OCI-M1 (cell line): ENCODE measurements at places on chromosomes 6 and 20.

- no peak for DNase-seq
Observed at GRCh38 chr6:17385660-17386059, 7.7 kb upstream of the CAP2 start.

DNA sequence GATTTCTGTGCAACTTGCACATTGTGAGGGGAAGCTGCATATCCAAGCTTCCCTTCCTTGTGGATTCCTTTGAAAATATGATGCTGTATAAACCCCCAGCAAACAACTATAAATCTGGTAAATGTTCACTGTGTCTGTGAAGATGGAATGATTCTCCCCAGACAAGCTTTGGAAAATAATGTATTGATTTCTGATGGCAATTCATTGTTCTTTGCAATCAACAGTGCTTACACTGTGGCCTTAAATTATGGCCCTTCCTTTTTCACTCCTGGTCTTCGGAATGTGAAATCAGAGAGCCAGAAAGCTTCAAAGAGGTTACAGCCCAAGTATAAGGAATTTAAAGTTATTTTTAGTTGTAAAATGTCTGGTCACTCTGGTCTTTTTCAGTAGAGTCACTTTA is 308.8 kb downstream of the CBLN4 start:
- no peak for DNase-seq

DNA sequence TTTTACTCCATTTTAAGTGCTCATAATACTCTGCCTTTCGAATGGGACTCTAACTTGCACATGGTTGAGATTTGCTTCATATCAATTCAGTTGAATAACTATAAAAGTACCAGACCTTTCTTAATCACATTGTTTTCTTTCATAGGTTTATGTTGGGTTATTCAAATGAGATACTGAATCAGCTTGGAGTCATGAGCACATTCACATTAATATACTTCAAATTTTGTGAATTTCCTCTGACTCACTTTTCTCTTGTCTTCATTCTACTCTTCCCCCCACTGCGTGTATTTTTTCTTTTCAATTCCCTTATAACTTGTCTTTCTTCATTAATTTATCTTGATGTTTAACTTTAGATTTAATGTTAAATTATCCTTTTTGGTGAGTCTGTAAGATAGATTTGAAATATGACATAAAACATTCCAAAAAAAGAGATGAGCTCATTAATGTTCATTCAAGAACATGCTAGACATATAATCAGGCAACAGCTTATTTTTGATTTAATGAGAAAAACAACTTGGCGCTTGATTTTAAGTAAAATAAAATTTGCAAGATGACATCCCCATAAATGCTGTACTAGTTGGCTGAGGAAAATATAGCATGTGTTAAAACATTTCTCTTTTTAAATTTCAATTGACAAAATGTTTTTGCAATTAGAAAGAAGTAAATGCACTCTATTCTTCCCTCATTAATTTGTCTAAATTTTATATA is 736.0 kb downstream of the CD109 start:
- DNase-seq = no peak

DNA sequence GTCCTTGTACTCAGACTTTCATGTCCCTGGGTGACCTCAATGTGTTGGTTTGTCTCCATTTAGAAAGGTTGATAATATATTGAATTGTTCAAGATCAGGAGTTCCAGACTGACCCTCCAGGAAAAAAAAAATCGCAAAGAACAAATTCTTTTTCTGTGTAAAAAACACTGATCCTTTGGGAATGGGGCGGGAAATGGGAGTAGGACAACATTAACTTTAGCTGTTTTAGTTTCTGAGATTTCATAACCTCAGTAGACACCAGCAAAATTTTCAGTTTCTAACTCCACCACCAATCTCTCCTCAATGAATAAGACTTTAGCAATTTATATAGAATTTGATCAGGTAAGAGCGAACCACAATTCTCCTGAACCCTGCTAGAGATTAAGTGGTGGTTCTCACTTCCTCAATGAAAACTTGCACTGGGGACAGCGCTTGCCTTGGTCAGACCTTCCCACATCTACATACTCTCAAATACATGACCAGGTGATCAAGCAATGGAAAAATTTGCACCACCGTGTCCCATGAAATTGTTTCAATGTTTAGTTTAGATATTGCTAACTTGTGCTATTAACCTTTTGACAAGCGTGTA is 231.2 kb upstream of the PLN start:
- no peak for DNase-seq

- DNase-seq = no peak
Observed at GRCh38 chr20:46816886-46817638, 77.6 kb upstream of the EYA2 start.

- DNase-seq = no peak
Observed at GRCh38 chr6:26103141-26103769, 16.0 kb downstream of the HFE start.

DNA sequence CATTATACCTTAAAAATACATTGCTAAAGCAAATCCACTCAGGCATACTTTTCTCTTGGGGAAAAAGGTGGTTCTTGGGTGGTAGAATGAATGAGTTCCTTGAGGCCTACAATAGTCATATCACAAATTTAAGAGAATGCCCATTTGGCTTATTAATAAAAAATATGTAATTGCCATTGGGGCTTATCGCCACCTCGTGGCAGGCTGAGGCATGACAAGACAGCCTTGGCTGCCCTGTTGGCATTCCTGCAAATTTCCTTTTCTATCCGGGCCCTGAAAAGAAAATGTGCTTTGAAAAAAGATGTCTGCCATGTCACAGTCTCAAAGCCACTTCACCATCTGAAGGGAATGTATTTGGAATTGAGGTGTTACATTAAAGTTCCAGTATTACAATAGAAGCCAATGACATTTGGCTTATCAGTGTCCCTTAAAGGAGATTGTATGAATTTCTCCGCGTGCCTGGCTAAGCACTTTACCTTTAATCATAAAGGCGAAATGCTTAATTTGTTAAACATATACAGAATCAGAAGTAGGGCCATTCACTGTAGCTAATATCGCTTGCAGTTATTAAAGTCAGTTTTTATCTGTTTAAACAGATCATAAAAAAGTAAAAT is 188.3 kb upstream of the ZFP64 start:
- peak; percentile 43 for DNase-seq

GRCh38 chr6:24997905-24998304 is 62.1 kb upstream of the RIPOR2 start:
- no peak for DNase-seq

DNA sequence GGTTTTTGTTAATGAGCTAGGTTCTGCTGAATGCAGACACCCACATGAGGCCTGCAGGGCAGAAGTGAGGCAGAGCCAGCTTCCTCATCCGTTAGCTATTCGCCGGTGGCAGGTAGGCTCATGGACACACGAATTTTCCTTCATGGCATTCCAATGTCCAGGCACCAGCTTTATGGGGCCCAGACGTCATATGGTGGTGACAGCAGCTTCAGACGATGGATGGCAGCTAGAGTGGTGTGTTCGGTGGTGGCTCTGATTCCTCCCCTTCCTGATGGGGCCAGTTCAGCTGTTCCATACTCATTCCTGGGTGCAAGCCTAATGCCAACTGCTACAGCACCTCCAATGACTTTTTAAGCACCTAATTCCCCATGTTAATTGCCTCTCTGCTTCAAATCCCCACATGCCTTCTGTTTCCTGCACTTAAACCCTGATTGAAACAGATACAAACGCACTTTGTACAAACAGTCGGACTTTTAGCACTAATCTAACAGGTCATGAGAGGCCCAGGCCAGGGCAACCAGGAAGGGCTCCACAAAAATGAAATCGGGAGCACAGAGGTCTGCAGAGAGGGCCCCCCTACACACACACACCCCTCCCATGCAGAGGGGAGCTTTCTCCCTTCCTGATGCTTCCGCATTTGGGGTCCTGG is 35.7 kb upstream of the MLN start:
- no peak for DNase-seq

GRCh38 chr20:7136886-7137285 is 369.4 kb downstream of the BMP2 start:
- no peak for DNase-seq

GRCh38 chr6:5059036-5059896 is 25.9 kb upstream of the PPP1R3G start:
- no peak for DNase-seq

GRCh38 chr6:98041056-98041455 is 758.0 kb upstream of the MMS22L start:
- no peak for DNase-seq

GRCh38 chr20:41534170-41534569 is 84.0 kb downstream of the CHD6 start:
- no peak for DNase-seq

- DNase-seq = no peak
Observed at GRCh38 chr6:26104457-26105108, 17.4 kb downstream of the HFE start.

GRCh38 chr6:168232062-168232461 is 87.5 kb downstream of the DACT2 start:
- DNase-seq = no peak

- DNase-seq = no peak
Observed at GRCh38 chr6:143549221-143549948, 37.9 kb upstream of the FUCA2 start.

DNA sequence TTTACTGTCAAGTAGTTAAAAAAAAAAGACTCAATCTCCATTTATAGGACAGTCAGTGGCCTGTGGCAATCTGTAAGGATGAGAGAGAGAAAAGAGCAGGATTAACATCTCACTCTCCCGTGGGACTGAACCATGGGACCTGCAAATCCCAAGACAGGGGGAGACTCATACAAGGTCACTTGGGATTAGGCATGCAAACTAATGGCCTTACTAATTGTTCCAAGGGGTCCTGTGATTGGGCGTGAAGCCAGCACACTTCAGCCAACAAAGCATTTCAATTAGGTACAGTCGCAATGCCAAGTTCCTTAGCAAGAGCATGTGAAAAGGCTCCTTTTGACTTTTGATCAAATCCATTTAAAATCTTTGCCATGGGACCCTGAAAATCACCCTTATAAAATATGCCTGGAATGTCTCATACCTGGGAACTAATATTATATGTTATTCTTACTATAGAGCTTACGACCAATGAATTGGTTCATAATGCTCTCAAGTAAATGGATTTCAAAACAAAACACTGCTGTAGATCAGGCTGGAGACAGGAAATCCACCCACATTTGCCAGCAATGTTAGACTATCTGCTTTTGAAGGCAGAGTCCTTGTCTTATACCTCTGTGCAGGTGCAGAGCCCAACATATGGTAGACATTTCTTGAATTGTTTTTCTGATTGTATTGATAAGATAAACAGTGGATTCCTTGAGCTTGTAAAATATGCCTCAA is 412.5 kb downstream of the GJA1 start:
- DNase-seq = no peak

DNA sequence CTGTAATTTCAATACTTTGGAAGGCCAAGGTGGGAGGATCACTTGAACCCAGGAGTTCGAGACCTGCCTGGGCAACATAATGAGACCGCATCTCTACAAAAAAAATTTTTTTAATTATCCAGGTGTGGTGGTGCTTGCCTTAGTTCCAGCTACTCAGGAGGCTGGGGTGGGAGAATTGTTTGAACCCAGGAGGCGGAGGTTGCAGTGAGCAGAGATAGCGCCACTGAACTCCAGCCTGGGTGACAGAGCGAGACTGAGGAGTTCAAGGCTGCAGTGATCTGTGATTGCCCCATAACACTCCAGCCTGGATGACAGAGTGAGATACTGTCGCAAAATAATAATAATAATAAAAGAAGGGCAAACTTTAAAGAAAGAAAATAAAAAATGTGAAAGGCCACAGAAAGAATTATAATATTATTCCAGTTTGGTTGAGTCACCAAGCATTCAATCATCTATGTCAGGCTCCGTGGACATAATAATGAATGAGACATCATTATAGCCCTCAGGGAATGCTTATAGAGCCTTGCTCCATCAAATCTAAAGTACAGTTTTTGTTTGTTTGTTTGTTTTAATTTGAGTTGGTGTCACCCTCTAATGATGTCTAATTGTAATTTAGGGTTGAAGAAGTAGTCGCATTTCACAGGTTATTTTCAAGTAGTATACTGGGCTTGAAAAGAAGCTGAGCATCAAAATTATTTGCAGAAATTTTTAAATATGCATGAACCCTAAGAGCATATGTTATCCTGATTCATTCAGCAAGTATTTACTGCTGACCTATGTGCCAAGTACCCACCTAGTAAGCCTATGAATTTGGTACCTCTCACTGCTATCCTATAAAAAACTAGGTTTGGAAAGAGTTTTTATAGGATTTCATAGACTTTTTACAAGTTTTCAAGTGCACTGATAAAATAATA is 15.1 kb downstream of the GLYATL3 start:
- DNase-seq = no peak
